ENCODE measurements at places on chromosomes 6 and 20.

- peak; percentile 54 for DNase-seq
Observed at GRCh38 chr6:11536795-11537194, 754 bp upstream of the TMEM170B start.

- DNase-seq: no peak
Observed at GRCh38 chr20:59217173-59217572, 53.6 kb downstream of the ZNF831 start.

- DNase-seq: no peak
Observed at GRCh38 chr6:74638412-74638811, 567.4 kb downstream of the COL12A1 start.

DNA sequence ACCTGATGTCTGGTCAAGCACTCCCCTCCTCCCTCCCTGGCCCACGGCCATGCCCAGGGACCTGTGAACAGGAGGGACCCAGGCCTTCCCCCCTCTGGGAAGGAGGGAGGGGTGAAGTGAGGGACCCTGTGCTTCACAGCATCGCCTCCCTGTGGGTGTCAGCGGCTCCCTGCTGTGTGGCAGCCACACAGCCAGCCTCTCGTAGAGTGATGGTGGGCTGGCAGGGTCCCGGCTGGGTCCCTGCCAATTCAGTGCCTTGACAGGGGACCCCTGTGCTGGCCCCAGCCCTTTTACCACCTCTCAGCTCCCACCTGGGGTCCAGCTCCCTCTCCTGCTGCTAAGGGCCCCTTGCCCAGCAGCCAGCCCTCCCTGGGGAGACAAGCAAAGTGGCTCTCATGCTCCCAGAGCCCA, 31.3 kb upstream of the GRM4 start:
- DNase-seq: no peak

- DNase-seq: no peak
Observed at GRCh38 chr6:134870677-134871498, 79.0 kb downstream of the ALDH8A1 start.

DNA sequence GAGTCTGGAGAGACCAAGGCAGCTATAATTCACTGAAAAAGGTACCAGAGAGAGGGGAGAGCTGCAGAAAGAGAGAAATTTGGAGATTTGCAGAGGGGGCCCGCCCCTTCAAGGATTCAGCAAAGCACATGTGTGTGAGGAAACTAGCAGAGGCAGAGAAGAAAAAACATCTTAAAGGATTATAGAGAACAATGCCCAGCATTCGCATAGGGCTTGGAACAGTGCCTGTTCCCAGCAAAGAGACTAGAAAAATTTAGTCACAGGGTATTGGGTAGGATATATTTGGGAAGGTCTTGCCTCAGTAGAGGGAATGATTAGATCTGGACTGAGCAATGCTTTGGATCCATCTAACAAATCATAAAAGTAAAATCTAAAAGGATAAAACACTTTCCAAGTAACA, 44.0 kb downstream of the SRPK1 start:
- no peak for DNase-seq

DNA sequence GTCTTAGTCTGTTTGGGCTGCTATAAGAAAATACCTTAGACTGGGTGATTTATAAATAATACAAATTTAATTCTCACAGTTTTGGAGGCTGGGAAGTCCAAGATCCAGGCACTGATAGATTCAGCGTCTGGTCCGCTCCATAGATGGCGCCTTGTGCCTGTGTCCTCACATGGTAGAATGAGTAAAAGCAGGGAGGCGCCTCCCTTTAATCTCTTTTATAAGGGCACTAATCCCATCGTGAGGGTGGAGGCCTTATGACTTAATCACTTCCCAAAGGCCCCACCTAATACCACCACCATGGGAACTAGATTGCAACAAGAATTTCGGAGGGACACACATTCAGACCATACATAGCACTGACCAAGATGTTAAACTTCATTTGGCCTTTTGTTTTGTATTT, 91.2 kb upstream of the TMEM181 start:
- DNase-seq: no peak

DNA sequence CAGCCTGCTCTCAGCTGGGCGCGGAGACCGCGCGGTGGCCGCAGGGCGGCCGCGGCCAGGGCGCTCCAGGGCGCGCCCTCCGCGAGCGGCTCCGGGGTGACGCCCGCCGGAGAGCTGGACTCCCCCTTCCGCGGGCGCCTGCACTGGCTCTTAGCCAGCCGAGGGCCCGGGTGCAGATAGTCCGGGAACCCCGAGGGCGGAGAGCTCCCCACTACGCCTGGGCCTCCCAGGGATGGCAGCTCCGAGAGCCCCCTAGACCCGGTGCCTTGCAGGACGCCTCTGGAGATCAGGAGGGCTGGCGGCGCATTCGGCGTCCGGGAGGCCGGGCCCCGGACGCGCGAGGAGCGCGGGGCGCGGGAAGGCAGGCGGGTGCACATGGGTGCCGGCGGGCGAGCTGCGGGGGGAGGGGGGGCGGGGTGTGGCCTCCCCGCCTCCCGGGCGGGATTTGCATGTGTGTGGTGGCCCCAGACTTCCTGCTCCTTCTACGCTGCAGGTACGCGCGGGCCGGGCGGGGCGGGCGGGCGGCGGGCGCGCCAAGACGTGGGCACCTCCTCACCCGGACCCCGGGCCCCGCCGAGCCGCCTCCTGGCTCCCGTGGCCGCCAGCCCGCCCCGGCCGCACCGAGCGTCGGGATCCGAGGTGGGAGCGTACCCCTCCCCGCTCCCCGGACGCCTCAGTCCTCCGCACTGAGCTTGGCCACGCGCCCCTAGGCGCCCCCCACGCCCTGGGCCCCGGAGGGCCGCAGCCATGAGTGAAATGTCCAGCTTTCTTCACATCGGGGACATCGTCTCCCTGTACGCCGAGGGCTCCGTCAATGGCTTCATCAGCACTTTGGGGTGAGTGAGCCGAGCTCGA, at the start of gene ITPR3:
TSS of gene ITPR3 (plus strand) at position 467 of the 855 bp plus-strand sequence. CDS start at position 748, 281 bp downstream.
- peak; percentile 59 for DNase-seq

DNA sequence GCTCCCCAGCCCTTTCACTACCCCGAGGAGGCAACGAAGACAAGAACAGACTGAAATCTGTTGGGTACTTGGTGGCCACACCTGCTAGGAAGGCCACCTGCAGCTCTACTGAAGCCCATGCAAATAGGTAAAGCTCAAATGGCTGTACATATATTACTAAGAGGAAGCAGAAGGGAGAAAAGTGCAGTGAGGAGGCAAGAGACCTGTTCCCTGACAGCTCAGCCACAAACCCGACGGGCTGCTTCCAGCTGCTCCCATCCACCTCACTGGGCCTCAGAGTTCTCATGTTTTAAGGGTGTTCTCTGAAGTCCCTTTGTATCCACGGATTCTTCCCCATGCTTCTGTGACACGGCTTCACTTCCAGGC, 24.6 kb downstream of the TRAM2 start:
- no peak for DNase-seq

GRCh38 chr20:43092386-43093088, 97.2 kb downstream of the PTPRT start:
- DNase-seq: no peak

- peak; percentile 4 for DNase-seq
Observed at GRCh38 chr6:10659699-10660348, 34.6 kb downstream of the C6orf52 start.

DNA sequence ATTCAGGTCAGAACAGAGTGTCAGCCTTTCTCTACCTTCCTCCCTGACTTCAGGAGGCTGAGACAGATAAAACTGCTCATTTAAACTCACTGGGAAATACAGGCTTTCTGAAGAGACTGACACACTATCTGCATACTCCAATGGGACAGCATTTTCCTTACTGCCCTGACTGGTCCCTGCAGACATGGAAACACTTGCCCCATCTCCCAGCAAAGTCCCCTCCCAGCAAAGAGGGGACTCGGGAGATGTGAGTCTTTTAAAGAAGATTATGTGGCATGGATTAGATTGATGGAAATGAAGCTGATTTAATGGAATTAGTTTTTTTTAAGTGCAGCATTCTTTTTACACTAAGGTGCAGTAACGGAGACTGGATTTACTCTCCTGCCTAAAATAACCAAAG, 90.8 kb downstream of the CFAP61 start:
- DNase-seq: no peak

DNA sequence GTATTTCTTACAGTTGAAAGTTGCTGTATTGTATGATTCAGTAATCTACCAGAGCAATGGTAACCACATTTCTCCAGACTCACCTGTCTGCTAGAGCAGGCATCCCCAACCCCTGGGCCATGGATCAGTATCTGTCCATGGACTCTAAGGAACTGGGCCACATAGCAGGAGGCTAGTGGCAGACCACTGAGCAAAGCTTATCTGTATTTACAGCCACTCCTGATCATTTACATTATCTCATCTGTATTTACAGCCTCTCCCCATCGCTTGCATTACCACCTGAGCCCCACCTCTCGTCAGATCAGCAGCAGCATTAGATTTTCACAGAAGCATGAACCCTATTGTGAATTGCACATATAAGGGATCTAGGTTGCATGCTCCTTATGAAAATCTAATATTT, 60.3 kb upstream of the MANEA start:
- DNase-seq: no peak

GRCh38 chr6:81940451-81940985, 188.0 kb upstream of the TENT5A start:
- DNase-seq: no peak

GRCh38 chr20:23017516-23017915, 17.6 kb upstream of the SSTR4 start:
- no peak for DNase-seq

DNA sequence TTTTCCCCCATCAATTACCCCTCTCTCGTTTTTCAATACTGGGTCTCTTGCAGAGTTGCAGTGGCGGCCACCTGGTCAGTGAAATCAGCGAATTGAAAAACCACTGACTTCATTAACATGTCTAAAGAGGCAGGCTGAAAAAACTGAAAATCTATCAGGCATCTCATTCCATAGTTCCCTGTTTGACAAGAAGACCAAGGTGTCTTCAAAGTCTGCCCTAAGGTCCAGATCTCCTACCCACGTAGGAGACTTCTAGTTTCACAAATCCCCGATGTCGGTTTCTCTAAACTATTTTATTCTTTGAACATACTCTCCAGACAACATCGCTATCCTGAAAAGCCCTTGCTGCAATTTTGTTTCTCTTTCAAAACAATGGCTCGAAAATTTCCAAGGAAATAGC, 796 bp upstream of the TUBB start:
- peak; percentile 65 for DNase-seq

GRCh38 chr20:19056909-19057308, 155.5 kb upstream of the SLC24A3 start:
- peak; percentile 21 for DNase-seq

GRCh38 chr6:51928320-51928719, 159.1 kb downstream of the PKHD1 start:
- DNase-seq: no peak

GRCh38 chr6:9401960-9402359, 966.6 kb upstream of the SLC35B3 start:
- DNase-seq: no peak

GRCh38 chr20:50655311-50655880, 35.9 kb downstream of the RIPOR3 start:
- no peak for DNase-seq

GRCh38 chr6:64683682-64684081, 1023.3 kb downstream of the EYS start:
- DNase-seq: peak; percentile 3

- no peak for DNase-seq
Observed at GRCh38 chr6:37049758-37050044, 44.2 kb downstream of the FGD2 start.

GRCh38 chr6:3345836-3346235, 87.1 kb downstream of the PSMG4 start:
- no peak for DNase-seq

GRCh38 chr6:130140084-130140483, 82.7 kb downstream of the SAMD3 start:
- DNase-seq: peak; percentile 25

DNA sequence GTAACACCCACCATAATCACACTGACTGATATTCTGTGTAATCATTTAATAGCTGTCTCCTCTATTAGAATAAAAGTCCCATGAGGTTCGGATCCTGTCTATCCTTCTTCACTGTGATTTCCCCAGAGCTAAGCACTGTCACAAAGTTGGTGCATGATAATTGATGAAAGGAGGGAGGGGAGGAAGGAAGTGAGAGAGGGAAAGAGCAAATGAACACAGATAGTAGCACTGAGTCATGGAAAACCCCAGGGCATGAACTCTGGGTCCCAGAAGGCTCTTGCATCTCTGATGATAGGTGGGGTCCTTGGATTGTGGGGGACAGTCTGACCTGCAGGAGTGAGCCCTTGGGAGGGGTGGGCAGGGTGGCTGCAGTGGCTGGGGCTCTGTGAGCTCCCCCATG, 294.1 kb downstream of the LRFN2 start:
- DNase-seq: no peak

DNA sequence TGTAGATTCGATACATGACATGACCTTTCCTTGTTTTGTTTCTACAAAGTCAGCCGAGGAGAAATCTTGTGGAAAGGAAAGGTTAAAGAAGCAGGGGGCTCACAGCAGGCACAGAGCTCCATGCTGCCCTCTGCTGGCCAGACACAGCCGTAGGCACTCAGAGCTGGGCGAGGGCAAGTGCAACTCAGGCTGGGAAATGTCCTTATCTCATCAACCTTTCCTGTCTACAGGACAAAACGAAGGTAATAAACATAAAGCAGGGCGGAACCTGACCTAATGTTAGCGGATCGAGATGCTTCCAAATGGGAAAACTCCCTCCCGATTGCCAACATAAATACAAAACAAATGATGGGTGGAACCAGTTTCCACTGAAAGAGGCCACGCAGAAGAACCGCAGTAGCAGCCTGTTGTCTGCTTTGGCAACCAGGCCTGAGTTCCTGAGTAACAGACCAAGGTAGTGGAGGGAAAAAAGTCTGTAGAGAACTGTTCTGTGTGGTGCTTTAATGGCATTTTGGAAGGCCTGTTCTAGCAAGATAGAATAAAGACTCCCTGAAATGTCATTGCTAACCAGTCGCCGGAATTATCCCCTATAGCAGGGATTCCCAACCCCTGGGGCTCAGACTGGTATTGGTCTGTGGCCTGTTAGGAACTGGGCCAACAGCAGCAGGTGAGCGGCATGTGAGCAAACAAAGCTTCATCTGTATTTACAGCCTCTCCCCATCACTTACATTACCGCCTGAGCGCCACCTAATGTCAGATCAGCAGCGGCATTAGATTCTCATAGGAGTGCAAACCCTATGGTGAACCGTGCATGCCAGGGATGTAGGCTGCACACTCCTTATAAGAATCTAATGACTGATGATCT, 85.2 kb downstream of the MBOAT1 start:
- DNase-seq: peak; percentile 66

DNA sequence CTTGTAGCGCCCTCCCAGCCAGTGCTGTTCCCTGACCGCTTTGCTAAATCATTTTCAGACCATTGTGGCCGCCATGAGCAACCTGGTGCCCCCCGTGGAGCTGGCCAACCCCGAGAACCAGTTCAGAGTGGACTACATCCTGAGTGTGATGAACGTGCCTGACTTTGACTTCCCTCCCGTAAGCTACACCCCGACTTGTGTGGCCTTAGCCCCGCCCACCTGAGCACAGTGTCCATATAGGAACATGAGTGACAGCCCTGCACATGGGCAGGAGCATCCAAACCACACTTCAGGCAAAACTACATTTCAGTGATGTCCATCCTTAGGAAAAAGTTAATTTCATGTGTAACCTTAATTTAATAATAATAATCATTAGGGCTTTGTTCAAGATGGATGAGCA, 51.1 kb downstream of the GNAS start:
- no peak for DNase-seq

- DNase-seq: no peak
Observed at GRCh38 chr6:112227992-112228391, 26.4 kb downstream of the LAMA4 start.
